Left lobe of liver (tissue), 2 donors: ENCODE measurements at places on chromosomes 11 and 22. TPM values are rescaled to one million over a fixed set of nuclear protein-coding genes. Genes with fewer than 3 reads are reported as not detected.

DNA sequence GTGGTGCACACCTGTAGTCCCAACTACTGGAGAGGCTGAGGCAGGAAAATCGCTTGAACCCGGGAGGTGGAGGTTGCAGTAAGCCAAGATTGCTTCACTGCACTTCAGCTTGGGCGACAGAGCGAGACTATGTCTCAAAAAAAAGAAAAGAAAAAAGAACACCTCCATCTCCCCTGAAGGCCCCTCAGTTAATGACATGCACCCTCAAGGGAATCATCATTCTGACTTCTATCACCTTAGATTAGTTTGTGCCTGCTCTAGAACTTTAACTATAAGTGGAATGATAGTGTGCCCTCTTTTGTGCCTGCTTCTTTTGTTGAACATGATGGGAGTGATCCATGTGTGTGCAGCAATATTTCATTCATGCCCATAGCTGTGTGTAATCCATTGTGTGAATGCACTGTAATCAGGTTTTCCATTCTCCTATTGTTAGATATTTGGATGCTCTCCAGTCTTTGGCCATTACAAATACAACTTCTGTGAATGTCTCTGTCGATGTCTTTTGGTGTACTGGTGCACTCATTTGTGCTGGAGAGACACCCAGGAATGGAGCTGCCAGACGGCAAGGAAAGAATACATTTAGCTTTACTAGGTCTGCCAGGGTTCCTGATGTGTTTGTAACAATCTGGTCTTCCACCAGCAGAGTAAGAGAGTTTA lies 883 bp upstream of the VPREB3 start:
- DNase-seq: no peak

GRCh38 chr11:68033708-68034045 lies 3.2 kb downstream of the NDUFS8 start:
- DNase-seq: peak; percentile 91

- DNase-seq: no peak
Measured at GRCh38 chr11:130580372-130580771, 131.9 kb downstream of the ADAMTS15 start.

DNA sequence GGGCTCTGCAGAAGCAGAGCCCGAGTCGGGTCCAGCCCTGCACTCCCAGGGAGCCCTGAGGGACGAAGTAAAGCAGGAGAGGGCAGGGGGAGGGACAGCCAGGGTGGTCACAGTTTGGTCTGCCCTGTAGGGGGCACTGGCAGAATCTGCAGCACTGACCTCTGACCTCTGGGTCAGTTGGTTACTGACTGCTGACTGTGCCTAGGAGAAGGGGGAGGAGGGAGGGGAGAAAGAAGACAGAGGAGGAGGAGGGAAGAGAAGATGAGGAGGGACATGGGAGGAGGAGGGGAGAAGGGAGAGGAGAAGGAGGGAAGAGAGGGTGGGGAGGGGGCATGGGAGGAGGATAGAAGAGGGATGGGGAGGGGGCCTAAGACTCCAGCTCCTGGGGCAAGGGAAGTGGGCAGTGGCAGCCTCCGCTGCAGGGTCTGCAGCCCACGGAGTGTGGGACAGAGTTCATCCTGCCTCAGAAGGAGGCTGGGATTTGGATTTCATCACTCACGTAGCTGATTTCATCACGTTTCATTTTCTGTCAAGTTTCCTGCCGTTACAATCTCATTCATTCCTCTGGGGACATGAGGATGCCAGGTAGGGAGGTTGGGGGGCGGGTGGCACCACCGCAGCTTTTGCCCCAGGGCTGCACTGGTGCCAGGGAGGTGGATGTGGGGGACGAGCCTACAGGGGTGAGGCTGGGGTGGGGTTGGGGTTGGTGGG lies 55.2 kb downstream of the FLRT1 start:
- DNase-seq: no peak

- no peak for DNase-seq
Measured at GRCh38 chr11:57639321-57640067, 10.2 kb downstream of the YPEL4 start.

GRCh38 chr22:40039482-40040115 lies 44.8 kb downstream of the FAM83F start:
- DNase-seq: no peak

- no peak for DNase-seq
Measured at GRCh38 chr11:69388661-69389060, 92.8 kb upstream of the LINC01488 start.

- no peak for DNase-seq
Measured at GRCh38 chr11:108241330-108242037, 18.6 kb downstream of the ATM start.

DNA sequence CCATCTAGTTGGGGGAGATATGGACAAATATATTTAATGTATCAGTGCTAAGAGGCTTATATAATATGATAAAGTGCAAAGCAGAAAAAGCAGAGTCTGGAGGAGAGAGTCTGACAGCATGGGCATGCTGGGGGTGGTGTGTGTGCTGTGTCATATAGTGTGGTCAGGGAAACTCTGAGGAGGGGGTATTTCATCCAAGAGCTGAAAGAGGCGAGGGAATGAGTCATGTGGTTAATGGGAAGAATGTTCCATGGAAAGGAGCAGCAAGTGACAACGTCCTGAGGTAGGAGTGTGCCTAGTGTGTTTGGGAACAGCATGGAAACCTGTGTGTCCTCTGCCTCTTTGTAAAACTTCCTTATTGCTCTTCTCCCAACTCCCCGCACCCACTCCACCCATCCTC lies 38.0 kb downstream of the EIF3F start:
- no peak for DNase-seq

- DNase-seq: no peak
Measured at GRCh38 chr22:47858773-47859306, 1096.4 kb downstream of the TBC1D22A start.

The VSTM5 gene
- not detected for total RNA-seq

The ZNF280A gene
- total RNA-seq: not detected

The PTH gene
- not detected for total RNA-seq

The ANO9 gene
- total RNA-seq: 0.83 TPM
